ENCODE measurements at places on chromosomes 12 and 14.

GRCh38 chr12:64452559-64453329 lies 824 bp downstream of the TBK1 start:
- no peak for DNase-seq

- peak; percentile 5 for DNase-seq
Observed at GRCh38 chr14:21734457-21735074, 60.9 kb upstream of the OR4E1 start.

- no peak for DNase-seq
Observed at GRCh38 chr12:61879229-61879628, 381.0 kb upstream of the USP15 start.

DNA sequence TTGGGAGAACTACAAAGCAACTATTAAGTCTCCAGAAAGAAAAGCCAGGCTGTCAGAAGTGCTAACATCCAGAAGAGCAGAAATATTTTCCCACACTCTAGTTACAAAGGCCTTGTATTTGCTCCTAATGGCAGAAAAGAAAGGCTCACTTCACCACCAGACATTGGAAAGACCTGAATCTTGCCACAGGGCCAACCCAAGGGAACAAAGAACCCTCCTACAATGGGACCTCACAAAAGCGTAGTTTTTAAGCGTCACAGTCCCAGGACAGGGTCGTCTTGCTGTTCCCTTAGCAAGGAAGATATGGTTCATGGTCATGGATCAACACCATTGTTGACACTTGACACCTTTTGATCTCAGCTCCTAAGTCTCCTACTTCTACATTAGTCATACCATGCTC lies 119.1 kb downstream of the RPS29 start:
- no peak for DNase-seq

- no peak for DNase-seq
Observed at GRCh38 chr12:20486233-20486632, 117.9 kb downstream of the PDE3A start.

DNA sequence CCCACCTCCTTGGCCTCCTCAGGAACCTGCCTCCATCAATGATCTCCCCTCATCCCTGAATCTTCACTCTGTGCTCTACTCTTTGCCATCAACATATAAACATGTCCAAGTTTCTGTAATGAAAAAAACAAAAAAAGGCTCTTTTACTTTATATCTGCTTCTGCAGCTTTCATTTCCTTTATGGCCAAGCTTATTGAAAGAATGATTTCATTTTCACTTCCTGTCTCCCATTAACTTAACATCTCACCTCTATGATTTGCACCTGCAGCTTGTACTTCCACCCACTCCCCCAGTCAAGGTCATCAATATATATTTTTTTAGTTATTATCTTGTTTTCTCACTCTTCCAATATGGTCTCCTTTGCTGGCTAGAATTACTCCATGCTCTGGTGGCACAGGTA lies 15.6 kb upstream of the RNU6-7 start:
- no peak for DNase-seq

- no peak for DNase-seq
Observed at GRCh38 chr12:21599143-21599999, 5.3 kb downstream of the GYS2 start.

DNA sequence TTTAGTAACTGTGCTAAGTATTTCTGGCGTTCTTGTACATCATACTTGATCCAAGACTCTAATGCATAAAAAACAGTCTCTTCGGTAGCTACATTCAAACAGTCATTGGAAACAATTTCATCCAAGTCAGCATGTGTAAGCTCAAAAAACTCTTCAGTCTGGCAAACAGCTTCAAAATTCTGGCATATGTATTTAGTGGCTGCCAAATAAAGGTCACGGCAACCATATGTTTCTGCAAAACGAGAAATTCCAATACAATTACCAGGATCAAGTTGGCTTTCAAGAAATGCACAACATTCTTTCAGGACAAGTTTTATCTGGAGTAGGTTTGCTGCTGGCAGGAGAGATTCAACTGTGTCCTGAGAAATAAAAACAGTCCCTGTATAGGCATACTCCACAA lies 16.5 kb downstream of the KLHL28 start:
- DNase-seq = no peak

GRCh38 chr12:22529281-22530060 lies 14.9 kb downstream of the C2CD5 start:
- no peak for DNase-seq

GRCh38 chr14:83120187-83120586 lies 1586.5 kb upstream of the SEL1L start:
- no peak for DNase-seq

- no peak for DNase-seq
Observed at GRCh38 chr12:121489874-121490273, 90.0 kb downstream of the RNF34 start.

DNA sequence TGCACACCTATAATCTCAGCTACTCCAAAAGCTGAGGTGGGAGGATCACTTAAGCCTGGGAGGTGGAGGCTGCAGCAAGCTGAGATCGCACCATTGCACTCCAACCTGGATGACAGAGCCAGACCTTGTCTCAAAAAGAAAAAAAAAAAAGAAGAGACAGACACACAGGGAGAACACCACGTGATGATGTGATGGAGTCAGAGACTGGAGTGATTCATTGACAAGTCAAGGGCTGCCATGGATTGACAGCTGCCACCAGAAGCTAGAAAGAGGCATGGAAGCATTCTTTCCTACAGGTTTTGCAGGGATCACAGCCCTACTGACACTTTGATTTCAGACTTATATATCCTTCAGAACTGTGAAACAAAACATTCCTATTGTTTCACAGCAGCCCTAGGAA lies 3.5 kb upstream of the HCFC2 start:
- no peak for DNase-seq

- DNase-seq = no peak
Observed at GRCh38 chr12:109831929-109832328, 1.3 kb downstream of the TRPV4 start.

DNA sequence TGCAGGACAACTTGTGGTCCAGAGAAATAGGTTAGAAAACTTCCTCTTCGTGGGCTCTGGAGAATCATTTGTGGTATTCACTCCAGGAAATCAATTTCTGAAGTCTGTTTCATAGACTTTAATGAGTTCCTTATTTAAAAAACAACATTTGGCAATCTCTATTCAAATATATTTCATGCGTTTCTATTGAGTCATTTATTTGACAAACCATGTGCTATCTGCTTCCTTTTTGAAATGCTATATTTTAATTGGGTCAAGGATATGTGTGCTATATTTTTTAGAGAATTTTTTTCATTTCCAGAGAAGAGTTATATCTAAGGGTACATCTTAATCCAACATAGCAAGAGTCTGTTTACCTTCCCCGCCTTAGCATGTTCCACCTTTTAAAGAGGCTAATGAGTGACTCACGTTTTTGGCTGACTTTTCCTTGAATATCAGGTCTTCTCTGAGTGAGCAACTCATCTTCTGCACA lies 252.4 kb upstream of the EGLN3 start:
- DNase-seq = no peak

DNA sequence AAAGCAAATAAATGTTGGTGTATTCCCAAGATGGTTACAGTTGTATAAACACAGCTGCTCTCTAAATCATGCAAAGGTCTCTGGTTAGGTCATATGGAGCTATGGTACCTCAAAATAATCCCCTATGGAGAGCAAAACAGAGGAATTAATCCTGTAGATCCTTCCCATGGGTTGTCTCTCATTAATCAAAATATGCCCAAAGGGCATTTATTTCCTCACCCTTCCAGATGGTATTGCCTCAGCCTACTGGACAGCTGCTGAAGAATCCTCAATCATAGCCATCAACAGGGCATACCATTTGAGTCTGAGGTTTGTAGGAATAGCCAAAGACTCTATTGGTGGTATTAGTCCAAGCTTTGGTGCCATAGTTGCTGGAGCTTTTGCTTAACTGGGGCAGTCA lies 360.9 kb downstream of the RPL10L start:
- DNase-seq = no peak

DNA sequence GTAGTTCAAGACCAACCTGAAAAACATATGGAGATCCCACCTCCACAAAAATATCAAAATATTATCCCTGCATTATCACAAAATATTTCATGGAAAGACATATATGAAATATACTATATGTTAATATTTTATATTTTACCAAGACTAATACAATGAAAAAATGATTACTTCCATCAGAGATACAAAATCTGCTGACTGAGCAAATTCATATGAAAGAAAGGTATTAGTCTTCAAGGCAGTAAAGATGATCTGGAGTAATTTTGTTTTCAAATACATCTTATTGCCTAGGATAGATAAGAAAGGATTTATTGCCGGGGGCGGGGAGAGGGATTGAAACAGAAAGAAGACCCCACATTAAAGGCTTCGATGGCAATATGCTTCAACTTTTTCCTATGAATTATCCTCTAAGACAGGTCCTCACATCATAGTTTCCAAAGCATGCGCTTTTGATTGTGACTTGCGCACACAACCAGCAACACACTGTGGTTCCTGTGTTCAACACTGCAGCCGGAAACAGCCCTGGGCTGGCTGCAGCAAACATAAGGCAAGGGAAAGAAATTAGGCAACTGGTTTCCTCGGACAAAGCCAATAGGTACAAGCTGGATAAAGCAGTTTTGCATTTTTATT lies 83.2 kb downstream of the SPPL3 start:
- no peak for DNase-seq

DNA sequence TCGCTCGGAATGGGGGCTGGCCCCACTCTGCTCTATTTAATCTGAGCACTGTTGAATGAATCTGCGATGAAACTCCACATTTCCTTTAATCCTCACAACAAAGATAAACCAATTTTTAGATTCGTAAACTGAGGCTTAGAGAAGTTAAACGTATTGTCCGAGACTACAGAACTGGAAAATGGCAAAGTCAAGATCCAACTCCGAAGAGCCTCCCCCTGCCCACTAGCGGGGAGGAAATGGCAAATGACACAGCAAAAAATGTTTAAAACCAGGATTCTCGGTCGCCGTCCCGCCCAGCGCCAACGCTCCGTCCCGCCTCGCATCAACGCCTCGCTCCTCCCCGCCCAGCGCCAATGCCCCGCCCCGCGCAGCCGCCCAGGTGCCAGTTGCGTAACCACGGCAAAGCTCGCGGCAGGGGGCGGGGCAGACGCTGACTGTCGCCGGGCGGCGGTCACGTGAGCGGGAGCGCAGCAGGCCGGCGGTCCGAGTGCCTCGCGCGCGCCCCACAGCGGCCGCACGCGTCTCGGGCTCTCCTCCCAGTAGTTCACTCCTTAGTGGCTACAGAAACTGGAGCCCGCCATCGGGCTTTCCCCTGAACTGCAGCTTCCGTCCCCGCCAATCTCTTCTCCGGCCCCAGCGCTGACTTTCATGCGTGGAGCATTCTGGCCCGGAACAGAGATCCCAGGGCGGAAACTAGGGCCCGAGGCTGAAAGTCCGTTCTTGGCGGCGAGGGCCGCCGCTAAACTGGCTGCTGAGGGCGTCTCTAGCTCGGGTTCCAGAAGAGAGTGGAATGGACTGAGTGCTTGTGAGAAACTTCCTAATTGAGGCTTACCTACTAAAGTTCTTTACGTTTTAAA lies 13.6 kb upstream of the LRRC23 start:
- peak; percentile 97 for DNase-seq
